ENCODE measurements at places on chromosomes 11 and 22.

- no peak for DNase-seq
Measured at GRCh38 chr11:66523611-66524010, 13.2 kb downstream of the BBS1 start.

- DNase-seq: no peak
Measured at GRCh38 chr11:44279483-44279882, 30.5 kb downstream of the ALX4 start.

DNA sequence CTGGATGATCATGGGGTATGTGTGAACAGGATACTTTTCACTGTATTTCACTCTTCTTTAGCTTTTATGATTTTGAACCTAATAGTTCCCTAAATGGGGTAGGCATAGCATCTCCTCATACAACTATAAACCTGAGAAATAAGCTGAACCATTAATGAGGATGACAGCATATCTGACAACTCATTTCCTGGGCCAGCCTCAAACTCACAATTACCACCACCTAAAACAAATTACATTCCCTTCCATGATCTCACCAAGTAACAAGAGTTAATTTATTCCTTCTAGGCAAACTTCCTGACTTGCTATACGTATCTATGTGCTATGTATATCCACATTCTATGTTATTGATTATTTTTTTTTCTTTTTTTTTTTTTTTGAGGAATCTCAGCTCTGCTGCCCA is 23.0 kb downstream of the SIK3 start:
- DNase-seq: no peak

GRCh38 chr11:71428861-71429435 is 19.2 kb downstream of the DHCR7 start:
- DNase-seq: no peak

- DNase-seq: no peak
Measured at GRCh38 chr11:94926698-94927237, 46.6 kb downstream of the CWC15 start.

DNA sequence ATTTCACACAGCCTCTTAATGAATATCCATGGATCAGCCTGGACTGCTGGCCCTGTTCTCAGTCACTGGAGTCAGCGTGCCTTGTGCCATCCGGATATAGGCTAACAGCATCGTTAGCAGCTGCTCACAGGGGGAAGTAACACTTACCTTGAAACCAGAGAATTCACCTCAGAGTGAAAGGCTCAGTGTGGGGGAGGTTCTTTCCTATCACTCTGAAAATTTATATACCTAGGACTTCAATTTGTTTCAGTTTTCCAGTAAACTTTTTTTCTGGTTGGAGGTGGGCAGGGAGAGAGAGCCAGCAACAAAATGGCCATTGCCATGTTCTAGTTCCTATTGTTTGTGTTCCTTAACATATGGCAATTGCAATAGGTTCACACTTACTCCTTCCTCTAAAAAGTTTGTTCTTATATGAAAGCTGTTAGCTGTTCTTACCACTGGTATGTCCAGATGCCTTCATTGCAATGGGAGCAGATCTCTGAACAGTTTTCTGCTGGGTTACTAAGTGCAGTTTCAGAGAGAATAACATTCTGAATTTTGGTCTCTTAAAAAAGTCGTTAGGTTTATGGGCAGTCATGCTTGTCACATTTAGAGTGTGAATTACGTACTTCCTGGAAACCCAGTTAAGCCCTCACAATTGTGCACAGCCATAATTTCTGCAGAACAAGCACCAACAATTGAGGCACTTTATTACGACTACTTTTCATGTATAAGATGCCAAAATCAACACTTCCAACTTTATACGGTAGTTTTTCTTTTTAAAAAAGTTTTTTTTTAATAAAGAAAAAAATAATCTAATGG is 247.6 kb downstream of the CADM1 start:
- DNase-seq: no peak

DNA sequence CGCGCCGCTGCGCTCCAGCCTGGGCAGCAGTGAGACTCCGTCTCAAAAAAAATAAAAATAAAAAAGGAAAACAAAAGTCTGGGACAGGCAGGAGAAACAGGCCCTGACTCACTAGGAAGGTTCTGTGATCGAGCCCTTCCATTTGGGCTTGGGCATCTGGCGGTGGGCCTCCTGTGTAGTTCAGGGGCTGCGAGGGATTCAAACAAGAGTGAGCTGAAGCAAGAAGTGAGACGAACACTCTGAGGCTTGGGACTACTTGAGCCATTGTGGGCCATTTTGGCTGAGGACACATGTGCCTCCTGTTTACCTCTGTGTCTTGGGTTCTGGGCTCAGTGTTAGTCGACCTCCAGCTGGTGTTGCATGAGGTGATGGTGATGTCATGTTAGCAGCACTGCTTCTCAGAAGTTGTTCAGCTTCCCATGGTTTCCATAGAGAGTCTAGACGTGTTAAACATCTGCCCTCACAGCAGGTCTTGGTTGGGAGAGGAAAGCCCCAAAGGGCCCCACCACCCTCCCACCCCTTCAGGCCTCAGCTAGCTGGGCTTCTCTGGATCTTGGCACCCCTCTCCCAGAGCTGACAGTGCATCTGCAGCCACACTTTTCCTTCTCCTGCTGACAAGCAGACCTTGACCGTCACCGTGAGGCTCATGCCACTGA is 57.8 kb downstream of the MED15 start:
- DNase-seq: no peak

GRCh38 chr22:31872209-31872608 is 72.1 kb upstream of the YWHAH start:
- DNase-seq: no peak

GRCh38 chr22:23764899-23765881 is 2.4 kb downstream of the C22orf15 start:
- no peak for DNase-seq

DNA sequence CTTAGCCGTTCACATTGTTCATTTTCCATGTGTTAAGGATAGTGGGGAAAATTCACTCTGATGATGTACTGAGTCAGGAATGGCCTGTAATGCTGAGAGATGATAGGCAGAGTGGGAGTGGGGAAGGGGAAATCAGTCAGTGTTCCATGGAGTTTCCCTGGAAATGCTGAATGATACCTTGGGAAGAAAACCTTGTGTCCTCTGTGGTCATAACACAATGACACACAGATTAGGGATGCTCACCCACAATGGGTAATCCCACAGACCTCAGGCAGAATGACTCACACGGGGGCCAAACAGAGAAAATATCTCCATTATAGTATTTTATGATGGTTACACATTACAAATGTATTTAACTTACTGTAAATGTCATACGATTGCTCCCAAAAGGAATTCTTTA is 118.0 kb downstream of the SNX19 start:
- DNase-seq: no peak

- no peak for DNase-seq
Measured at GRCh38 chr11:113591117-113591516, 115.0 kb downstream of the TMPRSS5 start.

GRCh38 chr11:45985212-45985611 is 62.8 kb downstream of the LARGE2 start:
- no peak for DNase-seq

DNA sequence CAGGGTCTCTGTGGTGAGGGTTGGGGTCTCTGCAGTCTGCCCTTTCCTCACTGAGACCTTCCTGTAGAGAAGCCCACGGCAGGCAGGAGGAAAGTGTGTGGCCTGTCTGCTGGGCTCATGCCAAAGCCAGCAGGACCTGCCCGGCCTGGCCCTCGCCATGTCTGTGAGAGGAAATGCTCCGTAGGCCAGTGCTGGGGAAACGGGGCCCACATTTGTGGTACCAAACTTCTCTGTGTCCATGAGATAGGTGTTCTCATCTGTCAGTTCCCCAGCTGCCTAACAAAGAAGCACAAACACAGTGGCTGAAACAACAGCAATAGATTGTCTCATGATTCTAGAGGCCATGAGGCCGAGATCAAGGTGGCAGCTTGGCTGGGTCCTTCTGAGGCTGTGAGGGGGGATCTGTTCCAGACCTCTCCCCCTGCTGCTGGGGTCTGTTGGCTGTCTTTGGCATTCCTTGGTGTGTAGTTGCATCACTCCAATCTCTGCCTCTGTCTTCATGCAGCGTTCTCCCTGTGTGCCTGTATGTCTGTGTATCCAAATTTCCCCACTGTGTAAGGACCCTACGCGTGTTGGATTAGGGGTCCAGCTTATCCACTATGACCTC is 772.5 kb downstream of the TBC1D22A start:
- no peak for DNase-seq

DNA sequence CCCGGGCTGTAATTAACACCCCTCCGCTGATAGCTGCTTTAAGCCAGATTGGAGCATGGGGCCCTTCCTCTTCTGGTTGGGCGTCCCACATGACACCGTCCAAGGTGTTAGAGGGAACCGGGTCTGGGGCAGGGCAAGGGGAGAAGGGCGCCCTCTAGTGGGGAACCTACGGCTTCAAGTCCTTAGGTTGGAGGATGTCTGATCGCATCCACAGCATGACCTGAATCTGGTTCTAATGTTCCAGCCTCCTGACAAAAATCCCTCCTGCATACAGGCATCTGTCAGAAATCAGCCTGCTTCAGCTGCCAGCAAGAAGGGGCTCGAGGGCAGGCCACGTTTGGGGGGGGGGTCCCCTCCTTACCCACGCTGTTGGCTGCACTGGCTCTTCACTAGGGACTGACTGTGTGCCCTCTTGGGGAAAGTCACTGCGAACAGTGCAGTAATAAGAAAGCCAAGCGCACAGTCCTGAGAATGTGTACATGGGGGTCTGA is 94.2 kb upstream of the TBCEL start:
- peak; percentile 59 for DNase-seq

Measured in iPS DF 19.7 (cell line).